ENCODE measurements at places on chromosomes 12 and 14.

- no peak for DNase-seq
Measured at GRCh38 chr14:50242566-50243310, 11.4 kb upstream of the SOS2 start.

DNA sequence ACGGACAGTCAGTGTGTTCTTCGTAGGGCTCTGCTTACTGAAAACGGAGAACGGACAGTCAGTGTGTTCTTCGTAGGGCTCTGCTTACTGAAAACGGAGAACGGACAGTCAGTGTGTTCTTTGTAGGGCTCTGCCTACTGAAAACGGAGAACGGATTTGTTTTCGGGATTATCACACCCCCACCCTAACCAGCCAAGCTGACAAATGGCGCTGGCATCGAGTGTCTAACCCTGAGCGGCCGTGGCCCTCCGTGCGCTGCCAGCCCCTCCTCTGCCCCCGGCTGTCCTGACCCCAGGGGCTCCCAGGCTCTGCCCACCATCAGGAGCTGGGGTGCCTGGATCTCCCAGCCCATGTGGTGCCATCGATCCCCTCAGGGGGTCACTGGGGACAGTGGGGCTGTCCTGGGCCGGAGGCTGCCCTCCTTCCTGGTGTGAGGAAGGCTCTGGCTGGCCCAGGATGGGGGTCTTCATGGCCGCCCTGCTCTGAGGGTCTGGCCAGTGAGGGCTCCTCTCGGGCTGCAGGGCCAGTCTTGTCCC is 57.3 kb downstream of the FBRSL1 start:
- no peak for DNase-seq

GRCh38 chr14:67396381-67396970 is 15.5 kb downstream of the PLEK2 start:
- no peak for DNase-seq

GRCh38 chr12:673849-674248 is 10.6 kb upstream of the NINJ2 start:
- DNase-seq, result no peak

DNA sequence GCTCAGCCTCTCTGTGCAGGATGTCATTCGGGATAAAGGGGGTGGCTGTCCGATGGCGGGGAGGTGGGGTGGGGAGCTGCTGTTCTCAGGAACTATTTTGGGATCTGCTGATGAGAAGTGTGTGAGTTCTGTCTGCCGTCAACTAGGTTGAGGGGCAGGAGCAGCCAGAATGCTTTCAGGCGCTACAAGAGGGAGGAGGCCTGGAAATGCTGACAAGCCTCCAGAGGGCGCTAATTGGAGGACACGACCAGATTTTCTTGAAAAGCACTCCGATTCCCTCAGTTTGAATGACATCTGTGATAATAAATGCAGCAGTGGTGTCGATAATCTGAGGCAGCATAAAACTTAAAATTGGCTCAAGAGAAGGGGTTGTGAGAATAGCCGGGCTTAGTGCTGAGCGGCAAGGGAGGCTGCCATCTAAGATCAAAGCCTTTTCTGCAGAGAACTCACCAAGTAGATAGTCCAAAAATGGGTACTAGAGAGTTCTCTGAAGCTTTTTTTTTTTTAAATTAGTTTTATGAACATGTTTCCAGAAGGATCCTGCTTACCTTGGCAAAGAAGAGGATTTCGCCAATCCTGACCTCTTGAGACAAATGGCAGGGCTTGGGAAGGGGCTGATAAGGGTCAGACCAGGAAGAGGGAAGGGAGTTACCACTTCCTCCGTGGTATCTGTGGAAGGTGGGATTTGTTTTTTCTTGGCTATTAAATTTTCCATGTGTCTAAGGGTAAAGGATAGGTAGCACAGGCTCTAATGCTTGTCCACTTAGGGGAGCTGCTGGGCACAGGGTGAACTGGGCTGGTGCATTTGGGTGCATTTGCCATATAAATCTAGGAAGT is 94.4 kb downstream of the CRACR2A start:
- DNase-seq, result no peak

DNA sequence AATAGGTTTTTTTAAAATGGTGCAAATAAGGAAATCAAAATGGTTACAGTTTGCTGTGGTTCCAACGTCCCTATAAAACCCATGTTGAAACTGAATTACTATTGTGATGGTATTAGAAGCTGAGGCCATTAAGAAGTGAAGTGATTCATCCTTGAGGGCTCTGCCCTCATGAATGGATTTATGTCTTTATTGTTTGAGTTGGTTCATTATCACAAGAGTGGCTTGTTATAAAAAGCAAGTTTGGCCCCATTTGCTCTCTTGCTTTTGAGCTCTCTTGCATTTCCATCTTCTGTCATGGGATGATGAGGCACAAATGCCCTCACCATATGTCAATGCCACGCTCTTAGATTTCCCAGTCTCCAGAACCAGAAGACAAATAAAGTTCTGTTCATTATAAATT is 62.3 kb downstream of the PRKD1 start:
- DNase-seq, result no peak

DNA sequence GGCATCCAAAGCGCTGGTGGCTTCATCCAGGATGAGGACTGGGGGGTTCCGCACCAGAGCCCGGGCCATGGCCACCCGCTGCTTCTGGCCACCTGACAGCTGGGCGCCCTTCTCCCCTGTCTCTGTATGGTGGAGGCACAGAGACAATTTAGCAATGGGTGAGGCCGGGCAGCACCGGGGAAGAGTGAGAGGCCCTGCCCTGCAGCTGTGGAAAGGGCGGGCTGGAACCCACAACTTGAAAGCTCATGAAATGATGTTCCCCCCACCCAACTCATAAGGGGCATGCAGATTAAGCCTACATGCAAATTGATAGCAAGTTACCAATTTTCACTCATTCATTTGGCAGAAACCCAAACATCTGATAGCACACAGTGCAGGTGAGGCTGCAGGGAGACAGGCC is 34.1 kb downstream of the ABCB9 start:
- no peak for DNase-seq

DNA sequence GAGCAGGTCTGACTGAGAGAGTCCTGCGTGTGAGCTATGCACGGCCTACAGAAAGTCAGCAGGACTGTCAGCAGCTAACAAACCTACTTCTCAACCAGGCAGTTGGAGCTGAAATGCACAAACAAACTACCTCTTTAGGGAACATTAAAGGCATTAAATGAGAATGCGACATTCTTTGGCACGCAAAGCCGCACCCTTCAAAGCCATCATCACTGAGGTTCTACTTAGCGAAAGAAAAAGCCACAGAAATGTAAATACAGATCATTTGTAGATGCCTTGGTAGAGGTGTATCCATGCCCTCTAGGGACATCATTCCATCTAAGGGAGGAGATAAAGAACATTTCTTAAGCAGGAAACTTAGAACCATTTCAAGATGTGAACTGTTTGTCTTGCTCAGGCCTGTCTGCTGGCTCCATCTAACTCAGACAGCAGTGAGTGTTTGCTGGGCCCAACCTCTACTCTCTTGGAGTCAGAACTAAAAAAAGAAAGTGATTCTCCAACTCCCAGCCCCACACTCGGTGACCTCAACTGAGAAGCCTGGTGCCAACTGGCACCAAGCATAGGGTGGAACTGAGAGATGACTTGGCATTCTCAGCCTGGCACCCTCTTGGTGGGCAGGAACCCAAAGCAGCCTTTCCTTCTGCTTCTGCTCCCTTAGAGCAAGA is 63.5 kb upstream of the MBIP start:
- DNase-seq, result no peak

- no peak for DNase-seq
Measured at GRCh38 chr14:32932914-32933628, 5.6 kb upstream of the NPAS3 start.

DNA sequence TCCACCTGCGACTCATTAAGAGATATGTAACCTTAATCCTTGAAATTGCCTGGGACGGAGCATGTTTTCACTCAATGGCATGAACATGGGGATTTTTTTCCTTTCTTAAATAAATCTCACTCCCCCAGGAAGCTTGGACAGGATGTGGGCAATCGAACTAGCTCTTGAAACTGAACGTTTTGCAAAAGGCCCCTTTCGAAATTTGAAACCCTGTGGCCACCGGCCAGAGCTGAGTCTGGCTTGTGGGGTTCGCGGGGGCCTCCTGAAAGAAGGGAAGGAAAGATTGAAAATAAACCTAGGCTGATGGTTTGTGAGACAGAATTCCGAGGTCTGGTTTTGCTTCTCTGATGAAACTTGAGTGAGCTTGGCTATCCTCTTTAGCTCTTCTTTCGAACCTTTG is 101.4 kb upstream of the RTL1 start:
- peak; percentile 11 for DNase-seq

DNA sequence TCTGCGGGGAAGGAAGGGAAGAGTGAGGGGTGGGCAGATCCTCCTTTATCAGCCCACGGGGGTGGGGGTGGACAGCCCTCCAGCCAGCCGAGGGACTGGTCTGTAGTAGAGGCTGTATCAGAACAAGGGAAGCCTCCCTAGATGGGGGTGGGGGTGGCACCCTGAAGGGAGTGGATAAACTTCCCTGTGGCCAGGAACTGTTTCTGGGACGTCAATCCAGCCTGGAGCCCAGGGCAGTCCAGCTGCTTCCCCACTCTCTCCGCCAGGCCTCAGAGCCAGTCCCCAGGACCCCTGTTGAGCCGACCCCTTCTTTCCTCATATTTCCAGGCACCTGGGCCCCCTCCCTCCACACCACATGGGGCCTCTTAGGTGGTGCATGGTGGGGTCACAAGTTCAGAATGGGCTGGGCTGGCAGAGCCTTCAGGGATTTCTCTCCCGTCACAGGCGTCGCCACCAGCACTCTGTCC is 6.7 kb downstream of the PLD4 start:
- no peak for DNase-seq

- no peak for DNase-seq
Measured at GRCh38 chr14:99537399-99537798, 56.2 kb downstream of the CCNK start.

- no peak for DNase-seq
Measured at GRCh38 chr14:95850429-95850828, 26.2 kb upstream of the TUNAR start.

GRCh38 chr12:20482491-20483054 is 114.2 kb downstream of the PDE3A start:
- DNase-seq, result no peak

GRCh38 chr14:21037156-21037555 is 2.5 kb upstream of the RNASE13 start:
- peak; percentile 78 for DNase-seq

DNA sequence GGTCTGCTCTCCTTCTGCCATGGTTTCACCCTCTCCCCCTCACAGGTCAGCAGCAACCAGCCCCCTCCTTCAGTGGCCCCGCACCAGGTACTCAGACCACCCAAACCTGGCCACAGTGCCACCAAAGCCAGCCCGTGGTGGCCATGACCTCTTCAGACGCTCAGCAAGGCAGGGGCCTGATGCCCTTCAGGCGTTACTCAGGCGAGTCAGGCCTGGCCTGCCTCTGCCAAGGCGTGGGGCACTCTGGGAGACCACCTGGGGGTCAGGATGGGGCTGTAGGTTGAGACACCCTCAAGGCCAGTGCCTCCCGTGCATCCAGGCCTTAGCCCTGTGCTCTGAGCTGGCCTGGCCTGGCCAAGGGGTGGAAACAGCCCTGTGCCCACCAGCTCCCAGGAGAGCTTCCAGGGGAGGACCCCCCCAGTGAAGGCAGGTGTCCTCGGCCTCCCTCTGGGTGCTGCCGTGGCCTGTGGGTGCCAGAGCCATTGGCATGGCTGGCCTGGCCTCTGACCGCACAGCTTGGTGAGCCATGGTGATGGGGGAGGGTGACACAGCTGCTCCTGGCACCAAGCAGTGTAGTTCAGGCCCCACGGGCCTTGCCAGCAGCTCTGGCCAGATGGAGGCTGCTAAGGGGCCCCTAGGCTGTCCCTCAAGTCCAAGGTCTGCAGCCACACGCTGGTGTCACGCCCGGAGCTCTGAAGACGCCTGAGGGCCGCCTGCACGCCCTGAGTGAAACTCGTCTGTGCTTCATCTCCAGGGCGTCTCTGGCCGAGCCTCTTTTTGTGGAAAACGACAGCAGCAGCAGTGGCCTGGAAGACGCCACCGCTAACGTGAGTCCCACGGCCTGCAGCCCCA is 15.1 kb downstream of the XRCC3 start:
- no peak for DNase-seq

- DNase-seq, result no peak
Measured at GRCh38 chr12:53845932-53846331, 92.7 kb upstream of the HOXC13 start.

DNA sequence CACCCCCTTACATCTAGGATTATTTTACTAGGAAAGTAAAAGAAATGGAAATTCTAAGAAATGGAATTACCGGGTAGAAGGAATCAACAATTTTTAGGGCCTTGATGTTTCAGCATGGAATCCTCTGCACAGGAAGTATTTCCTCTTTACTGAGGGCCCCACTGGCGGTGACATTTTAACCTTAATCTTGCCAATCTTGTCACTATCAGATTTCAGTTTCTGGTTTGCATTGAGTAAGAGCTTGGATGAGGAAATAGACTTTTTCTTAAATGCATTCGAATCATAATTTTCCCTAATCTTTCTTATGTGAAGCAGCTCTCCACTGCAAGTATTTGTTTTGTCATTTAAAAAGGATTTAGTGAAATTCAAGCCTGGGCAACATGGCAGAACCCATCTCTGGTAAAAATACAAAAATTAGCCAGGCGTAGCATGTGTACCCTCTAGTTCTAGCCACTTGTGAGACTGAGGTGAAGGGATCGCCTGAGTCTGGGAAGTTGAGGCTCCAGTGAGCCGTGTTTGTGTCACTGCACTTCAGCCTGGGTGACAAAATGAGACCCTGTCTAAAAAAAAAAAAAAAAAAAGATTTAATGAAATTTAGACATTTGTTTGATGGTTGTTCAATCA is 40.7 kb downstream of the TPCN1 start:
- peak; percentile 83 for DNase-seq

- no peak for DNase-seq
Measured at GRCh38 chr14:68286667-68287066, 467.1 kb downstream of the RAD51B start.

DNA sequence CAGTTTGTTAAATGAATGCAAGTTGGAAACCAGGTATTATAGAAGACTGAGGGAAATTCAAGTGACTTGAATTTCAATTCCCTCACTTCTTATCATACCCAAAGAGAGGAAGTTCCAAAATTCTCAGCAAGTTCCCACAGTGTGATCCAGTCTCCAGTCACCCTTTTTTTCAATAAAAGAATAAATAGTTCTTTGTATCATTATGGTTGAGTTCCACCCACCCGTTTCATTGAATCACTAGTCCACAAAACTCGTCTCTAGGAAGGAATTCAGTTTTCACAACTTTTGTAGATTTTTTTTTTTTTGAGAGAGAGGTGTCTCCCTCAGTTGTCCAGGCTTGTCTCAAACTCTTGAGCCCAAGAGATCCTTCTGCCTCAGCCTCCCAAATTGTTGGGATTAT is 1.6 kb upstream of the TMEM30B start:
- no peak for DNase-seq

DNA sequence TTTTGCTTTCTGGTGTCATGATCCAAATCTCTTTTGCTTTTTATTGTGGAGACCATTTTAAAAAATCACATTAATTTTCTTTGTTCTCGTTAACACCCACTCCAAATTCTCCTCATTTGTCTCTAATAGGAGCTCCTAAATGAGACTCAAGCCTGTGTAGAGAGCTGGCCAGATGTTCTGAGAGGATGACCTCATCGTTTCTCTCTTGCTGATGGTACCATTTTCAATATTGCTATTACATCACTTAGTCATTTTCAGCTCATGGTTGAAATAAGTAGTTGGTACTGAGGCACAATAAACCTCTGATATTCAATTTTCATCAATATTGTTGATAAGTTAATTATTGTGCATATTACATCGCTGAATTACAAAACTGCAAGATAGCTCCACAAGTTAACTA is 31.5 kb downstream of the SPTB start:
- no peak for DNase-seq

- DNase-seq, result peak; percentile 80
Measured at GRCh38 chr12:62660756-62661155, 194.1 kb downstream of the MON2 start.

- DNase-seq, result no peak
Measured at GRCh38 chr12:58026897-58027891, 85.8 kb downstream of the ATP23 start.

- no peak for DNase-seq
Measured at GRCh38 chr14:105260959-105261358, 12.6 kb downstream of the BTBD6 start.

All from inflammatory macrophage treated with lipopolysaccharide for 1 hour (primary cell).